ENCODE measurements at places on chromosomes 3 and 15. TPM values are rescaled to one million over a fixed set of nuclear protein-coding genes. Genes with fewer than 3 reads are reported as not detected.

GRCh38 chr3:27253391-27253790 is 115.8 kb downstream of the NEK10 start:
- no peaks in the 10 kb centered on the region for H3K36me3 ChIP-seq
- no peak for DNase-seq
- no peaks in the 10 kb centered on the region for H3K4me1 ChIP-seq
- H3K27me3 ChIP-seq, result peaks cover 4% of the 10 kb centered on the region
- no peak overlapping the region for H3K27ac ChIP-seq
- no peak overlapping the region for H3K4me3 ChIP-seq

GRCh38 chr3:50269460-50269859 is 513 bp downstream of the SEMA3B start:
- H3K4me1 ChIP-seq, result peaks cover 18% of the 10 kb centered on the region
- H3K36me3 ChIP-seq, result no peaks in the 10 kb centered on the region
- no peak overlapping the region for H3K27ac ChIP-seq
- DNase-seq, result no peak
- H3K4me3 ChIP-seq, result no peak overlapping the region

- H3K4me3 ChIP-seq, result no peak overlapping the region
- H3K4me1 ChIP-seq, result no peaks in the 10 kb centered on the region
- H3K27me3 ChIP-seq, result peaks cover 12% of the 10 kb centered on the region
- H3K36me3 ChIP-seq, result no peaks in the 10 kb centered on the region
- no peak for DNase-seq
Measured at GRCh38 chr15:79116771-79117170, 26.2 kb upstream of the RASGRF1 start.

DNA sequence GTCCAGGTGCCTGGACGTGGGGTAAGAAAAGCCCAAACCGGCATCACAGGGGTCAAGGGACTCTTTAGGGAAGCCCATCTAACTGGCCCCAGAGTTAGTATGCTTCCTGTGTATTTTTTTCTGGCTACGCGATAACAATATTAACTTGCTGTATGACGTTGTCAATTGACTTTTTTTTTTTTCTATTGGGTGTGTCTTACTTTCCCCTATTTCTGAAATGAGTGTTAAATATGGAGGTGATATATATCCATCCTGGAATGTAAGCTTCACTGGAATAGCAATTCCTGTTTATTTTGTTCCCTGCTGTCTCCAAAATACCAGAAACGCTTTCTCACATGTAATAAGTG is 598 bp upstream of the GMNC start:
- DNase-seq, result no peak
- H3K27me3 ChIP-seq, result peaks cover 31% of the 10 kb centered on the region
- H3K4me3 ChIP-seq, result peak overlapping the region; percentile 6
- no peaks in the 10 kb centered on the region for H3K36me3 ChIP-seq

GRCh38 chr3:111277226-111277625 is 205.6 kb downstream of the NECTIN3 start:
- no peaks in the 10 kb centered on the region for H3K27me3 ChIP-seq
- H3K4me1 ChIP-seq, result peaks cover 3% of the 10 kb centered on the region
- no peaks in the 10 kb centered on the region for H3K36me3 ChIP-seq
- no peak for DNase-seq

DNA sequence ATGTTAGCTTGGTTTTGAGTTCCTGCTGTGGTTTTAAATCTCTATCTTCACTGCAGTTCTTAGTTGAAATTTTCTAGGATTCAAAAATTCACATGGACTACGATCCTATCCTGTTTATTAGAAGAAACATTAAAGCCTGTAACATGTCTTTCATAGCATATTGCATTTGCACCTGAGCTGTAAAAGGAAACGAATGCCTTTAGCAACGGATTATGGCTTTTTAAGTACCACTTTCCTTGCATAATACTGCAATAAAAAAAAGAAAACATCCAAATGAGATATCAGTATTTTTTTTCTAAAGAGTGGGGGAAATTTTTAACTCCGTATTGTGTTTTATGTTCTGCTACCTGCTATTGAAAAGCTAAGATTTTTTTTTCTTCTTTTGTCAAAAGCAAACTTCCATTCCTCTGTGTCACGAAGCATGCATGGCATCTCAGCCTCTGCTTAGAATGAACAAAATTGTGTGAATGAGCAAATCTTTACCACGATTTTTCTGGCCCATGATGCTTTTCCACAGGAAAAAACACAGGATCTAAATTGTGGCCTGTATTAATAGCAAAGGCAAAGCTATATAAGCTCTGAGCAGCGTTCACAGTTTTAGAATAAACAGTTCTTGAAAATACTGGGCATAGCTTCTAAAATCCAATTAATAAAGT is 110.0 kb upstream of the CDIN1 start:
- no peak for DNase-seq
- no peaks in the 10 kb centered on the region for H3K27me3 ChIP-seq
- H3K36me3 ChIP-seq, result no peaks in the 10 kb centered on the region
- H3K4me3 ChIP-seq, result no peak overlapping the region

DNA sequence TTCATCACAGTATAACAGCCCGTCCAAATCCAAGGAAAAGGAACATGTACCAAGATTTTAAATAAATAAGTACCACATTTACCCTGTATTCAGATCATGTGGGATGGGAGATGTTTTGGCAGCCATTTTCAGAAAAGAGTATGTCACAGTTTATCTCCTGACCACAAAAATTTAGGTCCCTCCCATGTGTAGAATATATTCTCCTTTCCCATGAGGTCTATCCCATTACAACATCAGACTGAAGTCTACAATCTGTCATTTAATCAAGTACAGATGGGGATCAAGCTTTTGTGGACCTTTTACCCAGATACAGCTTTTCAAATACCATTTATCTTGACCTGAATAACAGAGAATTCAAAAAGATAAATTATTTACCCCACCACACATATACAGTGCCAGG is 444.5 kb downstream of the PLOD2 start:
- H3K27ac ChIP-seq, result no peak overlapping the region
- no peak overlapping the region for H3K4me3 ChIP-seq
- no peaks in the 10 kb centered on the region for H3K4me1 ChIP-seq

DNA sequence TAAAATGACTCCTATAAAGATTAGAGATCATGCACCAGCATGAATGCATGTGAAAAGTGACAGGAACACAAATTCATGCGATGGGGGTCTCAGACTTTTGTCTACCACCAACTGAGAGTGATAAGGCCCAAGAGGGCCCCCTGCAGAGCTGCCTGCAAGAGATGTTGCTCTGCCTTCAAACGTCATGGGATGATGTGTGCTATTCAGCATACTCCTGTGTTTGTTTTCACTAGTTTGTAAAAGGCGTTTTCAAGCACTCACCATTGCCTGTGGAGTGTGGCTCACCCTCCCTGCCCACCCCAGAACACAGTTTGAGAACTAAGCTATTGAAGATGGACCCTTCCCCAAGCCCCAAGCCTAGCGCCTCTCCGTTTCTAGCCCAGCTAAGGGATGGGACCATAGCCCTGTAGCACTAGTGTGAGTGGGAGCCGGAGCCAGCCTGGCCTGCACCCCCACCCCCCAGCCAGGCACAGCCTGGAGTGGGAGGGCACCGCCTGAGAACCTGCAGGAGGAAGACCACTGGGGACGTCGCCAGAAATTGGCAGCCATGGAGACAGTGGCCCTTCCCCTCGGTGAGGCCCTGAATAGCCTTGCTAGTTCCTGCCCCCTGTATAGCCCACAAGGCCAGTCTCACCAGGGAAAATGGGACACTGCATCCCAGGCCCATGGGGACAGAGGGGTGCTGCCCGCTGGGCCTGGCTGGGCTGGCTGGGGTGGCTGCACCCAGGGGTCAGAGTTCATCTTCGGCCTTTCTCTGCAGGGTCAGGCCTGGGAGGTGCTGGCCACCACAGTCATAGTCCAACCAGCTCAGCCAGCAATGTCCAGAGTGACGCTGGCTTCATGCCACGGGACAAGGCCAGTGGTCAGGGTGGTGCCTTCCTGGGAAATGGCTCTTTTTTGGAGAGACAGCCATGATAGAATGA is 22.6 kb upstream of the KLF13 start:
- H3K4me3 ChIP-seq, result no peak overlapping the region
- H3K4me1 ChIP-seq, result peaks cover 13% of the 10 kb centered on the region
- no peak for DNase-seq
- H3K27ac ChIP-seq, result no peak overlapping the region

DNA sequence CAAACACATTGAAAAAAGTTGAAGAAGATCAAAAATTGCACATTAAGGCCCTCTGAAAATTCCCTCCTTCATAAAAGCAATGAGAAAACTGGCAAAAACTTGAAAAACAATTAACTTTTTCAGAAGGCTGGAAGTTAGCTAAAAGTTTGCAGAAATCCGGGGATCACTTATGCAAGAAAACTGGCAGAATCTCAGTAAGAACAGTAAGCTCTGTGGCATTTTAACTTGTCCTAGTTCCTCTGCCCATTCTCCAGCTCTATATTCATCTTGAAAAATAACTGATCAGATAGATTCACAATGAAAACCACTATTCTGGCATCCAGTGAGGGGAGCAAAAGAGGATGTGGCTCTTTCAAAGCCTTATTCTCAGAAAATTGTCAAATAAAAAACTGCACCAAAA is 566.8 kb downstream of the NTRK3 start:
- H3K27me3 ChIP-seq, result no peaks in the 10 kb centered on the region
- no peak overlapping the region for H3K27ac ChIP-seq
- no peak overlapping the region for H3K4me3 ChIP-seq
- H3K36me3 ChIP-seq, result no peaks in the 10 kb centered on the region
- no peak for DNase-seq
- H3K4me1 ChIP-seq, result peaks cover 6% of the 10 kb centered on the region

- no peak for DNase-seq
- no peak overlapping the region for H3K4me3 ChIP-seq
- peaks cover 6% of the 10 kb centered on the region for H3K27me3 ChIP-seq
- no peaks in the 10 kb centered on the region for H3K4me1 ChIP-seq
- no peaks in the 10 kb centered on the region for H3K36me3 ChIP-seq
Measured at GRCh38 chr3:167941234-167941995, 154.3 kb downstream of the GOLIM4 start.

- no peak overlapping the region for H3K4me3 ChIP-seq
- H3K27me3 ChIP-seq, result no peaks in the 10 kb centered on the region
- DNase-seq, result peak; percentile 84
Measured at GRCh38 chr3:37855363-37855970, 6.2 kb upstream of the CTDSPL start.

The SMAD3 gene
- 50.2 TPM for total RNA-seq

DNA sequence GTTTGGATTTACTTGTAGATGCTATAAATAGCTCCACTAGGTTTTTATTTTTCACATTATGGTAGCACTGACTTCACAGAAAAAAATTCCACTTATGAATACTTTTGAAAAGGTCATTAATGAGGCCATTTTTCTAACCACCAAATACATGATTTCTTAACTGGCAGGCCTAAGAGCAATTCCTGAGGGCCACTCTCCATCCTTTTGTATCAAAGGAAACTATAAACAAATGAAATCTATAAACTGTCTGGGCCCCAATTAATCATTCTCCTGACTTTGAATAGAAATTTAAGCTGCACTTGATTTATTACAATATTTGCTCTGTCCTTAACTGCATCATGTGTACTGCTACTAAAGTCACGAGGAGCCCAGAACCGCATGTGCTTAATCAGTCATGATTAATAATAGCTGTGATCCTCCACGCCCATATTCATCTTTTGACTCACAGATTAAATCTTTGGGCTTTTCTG is 25.1 kb upstream of the MTMR10 start:
- peaks cover 9% of the 10 kb centered on the region for H3K36me3 ChIP-seq
- H3K4me3 ChIP-seq, result no peak overlapping the region
- no peaks in the 10 kb centered on the region for H3K4me1 ChIP-seq
- no peak overlapping the region for H3K27ac ChIP-seq
- no peak for DNase-seq

GRCh38 chr15:38695249-38696108 is 130.9 kb upstream of the RASGRP1 start:
- H3K4me3 ChIP-seq, result peak overlapping the region; percentile 56
- no peaks in the 10 kb centered on the region for H3K27me3 ChIP-seq
- no peak for DNase-seq
- H3K4me1 ChIP-seq, result peaks cover 84% of the 10 kb centered on the region
- no peaks in the 10 kb centered on the region for H3K36me3 ChIP-seq
- peak overlapping the region; percentile 86 for H3K27ac ChIP-seq

The CFAP92 gene
- not detected for total RNA-seq

DNA sequence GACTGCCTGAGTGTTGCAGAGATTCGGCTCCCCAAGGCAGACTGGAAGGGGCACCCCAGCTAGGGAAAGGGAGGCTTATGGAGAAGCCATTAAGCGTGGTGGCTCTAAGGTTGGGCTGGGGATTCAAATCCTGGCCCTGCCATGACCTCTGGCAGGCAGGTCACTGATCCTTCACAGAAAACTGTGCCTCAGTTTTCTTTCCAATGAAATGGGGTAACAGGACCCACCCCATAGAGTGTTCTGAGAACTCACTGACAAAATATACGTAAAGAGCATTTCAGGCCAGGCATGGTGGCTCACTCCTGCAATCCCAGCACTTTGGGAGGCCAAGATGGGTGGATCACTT is 34.6 kb downstream of the DNASE1L3 start:
- DNase-seq, result no peak
- no peak overlapping the region for H3K27ac ChIP-seq
- no peak overlapping the region for H3K4me3 ChIP-seq
- no peaks in the 10 kb centered on the region for H3K36me3 ChIP-seq
- H3K27me3 ChIP-seq, result no peaks in the 10 kb centered on the region

DNA sequence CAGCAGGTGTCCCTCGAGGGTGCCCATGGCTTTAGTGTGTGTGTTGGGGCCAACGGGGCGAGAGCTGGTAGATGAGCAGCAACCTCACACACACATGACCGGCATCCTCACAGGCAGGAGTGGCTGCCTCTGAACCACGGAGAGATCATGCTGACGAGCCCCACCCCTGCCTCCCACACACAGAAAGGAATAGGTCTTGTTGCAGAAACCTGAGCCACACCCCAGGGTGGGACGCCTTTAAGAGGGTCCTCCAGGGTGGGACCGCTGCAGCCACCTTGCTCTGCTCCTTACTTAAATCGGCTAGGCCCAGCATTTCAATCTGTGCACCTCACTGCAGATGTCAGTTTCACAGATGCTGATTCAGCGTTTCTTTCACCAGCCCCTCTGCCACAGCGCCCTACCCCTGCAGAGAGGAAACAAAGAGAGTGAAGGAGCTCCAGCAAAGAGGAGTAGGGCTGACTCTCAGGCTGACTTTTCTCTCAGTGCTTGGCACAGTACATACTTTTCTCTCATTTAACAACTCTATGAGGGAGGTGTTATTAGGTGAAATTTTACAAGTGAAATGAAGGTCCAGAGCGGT is 61.2 kb upstream of the EPHB3 start:
- no peaks in the 10 kb centered on the region for H3K36me3 ChIP-seq
- no peaks in the 10 kb centered on the region for H3K4me1 ChIP-seq
- no peak overlapping the region for H3K4me3 ChIP-seq
- peaks cover 35% of the 10 kb centered on the region for H3K27me3 ChIP-seq

GRCh38 chr3:140586311-140586710 is 91.6 kb upstream of the TRIM42 start:
- H3K4me3 ChIP-seq, result no peak overlapping the region
- no peaks in the 10 kb centered on the region for H3K4me1 ChIP-seq
- H3K27me3 ChIP-seq, result peaks cover 1% of the 10 kb centered on the region
- no peak overlapping the region for H3K27ac ChIP-seq
- DNase-seq, result no peak
- no peaks in the 10 kb centered on the region for H3K36me3 ChIP-seq

The UTS2B gene
- not detected for total RNA-seq

GRCh38 chr3:57637391-57637790 is 40.2 kb upstream of the ARF4 start:
- no peak overlapping the region for H3K27ac ChIP-seq
- H3K36me3 ChIP-seq, result peaks cover 39% of the 10 kb centered on the region
- H3K4me3 ChIP-seq, result no peak overlapping the region

The RBPMS2 gene
- 0.12 TPM for total RNA-seq
